Mesendoderm (in vitro differentiated cells): ENCODE measurements at places on chromosomes 4 and X.

DNA sequence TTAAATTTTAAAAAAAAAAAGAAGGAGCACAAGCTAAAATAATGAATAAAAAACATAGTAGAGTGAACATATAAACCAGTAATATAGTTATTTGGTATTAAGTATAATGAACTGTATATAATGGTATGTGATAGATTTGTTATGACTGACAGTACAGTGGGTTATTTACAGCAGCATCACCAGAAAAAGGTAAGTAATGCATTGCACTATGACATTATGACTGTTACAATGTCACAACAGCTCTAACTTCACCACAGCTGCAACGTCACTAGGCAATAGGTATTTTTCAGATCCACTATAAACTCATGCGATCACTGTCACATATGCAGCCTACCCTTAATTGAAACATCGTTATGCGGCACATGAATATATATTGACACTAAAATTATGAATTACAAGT is 72.5 kb downstream of the COX7B2 start:
- no peak for DNase-seq

GRCh38 chrX:11241720-11242119 is 51.5 kb upstream of the AMELX start:
- no peak for DNase-seq

DNA sequence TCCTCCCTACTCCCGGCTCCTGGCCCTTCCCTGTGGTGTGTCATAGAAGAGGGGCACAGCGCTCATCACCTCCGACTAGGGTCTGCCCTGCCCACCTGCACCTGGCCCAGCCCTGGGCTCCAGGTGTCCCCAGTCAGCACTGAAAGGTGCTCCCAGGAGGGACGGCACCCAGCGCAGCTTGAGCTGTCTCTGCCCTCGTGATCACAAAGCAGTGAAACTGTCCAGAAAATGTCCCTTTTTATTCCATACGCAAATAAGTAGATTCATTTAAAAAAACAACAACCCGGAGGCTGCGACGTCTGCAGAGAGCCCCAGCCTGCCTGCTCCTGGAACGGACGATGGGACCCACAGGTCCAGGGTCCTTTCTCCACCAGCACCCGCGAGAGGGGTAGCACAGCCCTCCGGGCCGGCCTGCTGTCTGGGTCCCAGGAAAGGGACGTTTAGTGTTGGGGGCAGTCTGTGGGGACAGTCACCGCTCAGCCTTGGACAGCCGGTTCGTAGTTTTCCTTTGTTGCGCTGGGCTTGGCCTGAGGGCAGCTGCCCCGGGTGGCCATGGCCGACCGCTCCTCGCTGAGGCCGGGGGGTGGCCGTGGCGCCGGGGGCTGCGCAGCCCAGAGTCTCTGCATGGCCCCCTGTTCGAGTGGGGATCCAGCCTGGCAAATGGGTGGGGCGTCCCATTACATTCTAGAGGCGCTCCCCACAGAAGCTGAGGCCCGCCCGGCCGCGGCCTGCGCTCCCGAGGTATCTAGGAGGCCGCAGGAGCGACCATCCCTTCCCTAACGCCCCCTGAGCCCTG is 4.6 kb downstream of the HMX1 start:
- DNase-seq = no peak

- no peak for DNase-seq
Observed at GRCh38 chr4:8709729-8710360, 117.3 kb downstream of the CPZ start.

DNA sequence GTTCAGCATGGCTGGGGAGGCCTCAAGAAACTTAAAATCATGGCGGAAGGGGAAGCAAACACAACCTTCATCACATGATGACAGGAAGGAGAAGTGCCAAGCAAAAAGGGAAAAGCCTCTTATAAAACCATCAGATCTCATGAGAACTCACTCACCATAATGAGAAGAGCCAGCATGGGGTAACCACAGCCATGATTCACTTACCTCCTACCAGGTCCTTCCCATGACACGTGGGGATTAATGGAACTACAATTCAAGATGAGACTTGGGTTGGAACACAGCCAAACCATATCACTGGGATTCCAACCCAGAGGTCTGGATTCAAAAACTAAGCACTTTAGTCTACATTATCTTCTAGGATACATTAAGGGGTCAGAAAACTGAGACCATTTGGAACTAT is 609.6 kb upstream of the SPANXN1 start:
- DNase-seq = no peak

- peak; percentile 72 for DNase-seq
Observed at GRCh38 chr4:118351851-118352827, 664 bp downstream of the PRSS12 start.

GRCh38 chr4:180314972-180315371 is 1928.2 kb upstream of the TENM3 start:
- no peak for DNase-seq

- DNase-seq = no peak
Observed at GRCh38 chrX:11530621-11531020, 135.1 kb downstream of the ARHGAP6 start.

GRCh38 chr4:56684320-56685050 is 3.4 kb upstream of the HOPX start:
- no peak for DNase-seq

DNA sequence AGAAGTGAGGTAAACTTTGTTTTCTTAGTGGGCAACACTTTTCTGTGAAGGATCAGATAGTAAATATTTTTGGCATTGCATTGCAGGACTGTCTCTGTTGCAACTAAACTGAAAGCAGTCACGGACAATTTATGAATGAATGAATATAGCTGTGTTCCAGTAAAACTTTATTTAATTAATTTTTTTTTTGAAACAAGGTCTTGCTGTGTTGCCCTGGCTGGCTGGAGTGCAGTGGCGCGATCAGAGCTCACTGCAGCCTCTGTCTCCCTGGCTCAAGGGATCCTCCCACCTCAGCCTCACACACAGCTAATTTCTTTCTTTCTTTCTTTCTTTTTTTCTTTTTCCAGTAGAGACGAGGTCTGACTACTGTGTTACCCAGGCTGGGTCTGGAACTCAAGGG is 15.8 kb downstream of the RBM10 start:
- no peak for DNase-seq

DNA sequence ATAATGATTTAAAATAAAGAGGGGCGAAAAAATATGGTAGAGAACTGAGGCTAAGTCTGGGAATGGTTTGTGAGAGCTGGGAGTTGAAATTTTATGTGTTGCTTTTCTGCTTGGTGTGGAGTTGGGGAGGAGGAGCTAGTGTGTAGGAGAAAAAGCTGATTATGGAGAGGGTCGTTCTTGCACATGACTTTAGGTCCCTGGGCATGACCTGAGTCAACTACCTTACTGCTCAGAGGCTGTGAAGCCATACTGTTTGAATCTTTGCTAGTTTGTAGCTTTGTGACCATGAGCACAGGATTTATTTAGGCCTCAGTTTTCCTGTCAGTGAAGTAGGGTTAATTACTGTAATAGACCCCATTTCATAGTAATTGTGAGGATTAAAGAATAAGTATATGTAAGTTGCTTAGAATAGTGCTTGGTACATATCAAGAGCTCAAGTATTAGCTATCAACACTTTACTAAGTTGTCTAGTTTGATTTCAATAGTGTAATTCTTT is 78.6 kb downstream of the KDM6A start:
- DNase-seq = no peak

DNA sequence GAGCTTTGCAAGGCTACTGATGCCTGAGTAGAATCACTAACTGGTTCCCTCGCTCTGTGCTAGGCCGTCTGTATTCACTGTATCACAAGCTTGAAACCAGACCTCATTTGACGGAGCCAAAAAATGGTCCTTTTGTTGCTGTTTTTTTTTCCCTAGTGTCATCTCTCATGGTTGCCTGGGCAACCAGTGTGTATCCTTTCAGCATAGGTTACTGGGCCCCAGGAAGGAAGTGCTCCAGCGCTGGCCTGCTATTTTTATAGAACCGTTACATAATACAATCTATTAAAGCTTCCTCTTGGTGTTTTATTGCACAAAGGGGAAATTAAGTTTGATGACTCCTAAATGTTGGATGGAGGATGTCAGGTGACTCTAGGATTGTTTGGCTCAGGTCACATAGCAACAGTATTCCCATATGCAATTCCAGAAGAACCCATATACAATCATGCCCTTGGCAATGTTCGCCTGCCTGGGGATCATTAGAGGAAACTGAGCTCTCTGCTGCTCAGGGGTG is 220.4 kb downstream of the SPRY1 start:
- DNase-seq = peak; percentile 74

- no peak for DNase-seq
Observed at GRCh38 chr4:89549907-89550306, 242.3 kb upstream of the GPRIN3 start.

DNA sequence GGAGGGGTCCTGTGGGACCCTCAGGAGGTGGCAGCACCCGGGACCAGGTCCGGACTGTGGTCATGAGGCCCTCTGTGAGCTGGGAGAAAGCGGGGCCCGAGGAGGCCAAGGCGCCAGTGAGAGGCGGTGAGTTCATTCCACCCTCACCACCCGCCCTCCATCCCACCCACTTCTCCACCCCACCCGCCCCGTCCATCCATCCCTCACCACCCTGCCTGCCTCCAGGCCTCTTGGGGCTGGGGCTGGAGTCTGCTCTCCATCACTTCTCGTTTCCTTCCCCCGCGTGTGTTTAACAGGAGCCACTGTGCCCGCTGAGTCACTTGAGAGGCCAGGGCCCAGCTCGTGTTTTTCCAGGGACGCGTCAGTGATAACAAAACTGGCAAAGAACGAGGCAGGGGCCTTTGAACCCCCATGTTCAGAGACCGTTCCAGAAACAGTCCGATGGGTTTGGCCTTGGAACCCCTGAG is 6.2 kb downstream of the SH3TC1 start:
- DNase-seq = no peak

GRCh38 chr4:177077095-177077971 is 232.3 kb upstream of the NEIL3 start:
- no peak for DNase-seq

- DNase-seq = peak; percentile 0
Observed at GRCh38 chrX:15301924-15302323, 13.5 kb downstream of the ASB11 start.

GRCh38 chr4:124118061-124118460 is 594.5 kb downstream of the ANKRD50 start:
- DNase-seq = no peak

- peak; percentile 99 for DNase-seq
Observed at GRCh38 chr4:76696109-76696508, 201.8 kb downstream of the SOWAHB start.

DNA sequence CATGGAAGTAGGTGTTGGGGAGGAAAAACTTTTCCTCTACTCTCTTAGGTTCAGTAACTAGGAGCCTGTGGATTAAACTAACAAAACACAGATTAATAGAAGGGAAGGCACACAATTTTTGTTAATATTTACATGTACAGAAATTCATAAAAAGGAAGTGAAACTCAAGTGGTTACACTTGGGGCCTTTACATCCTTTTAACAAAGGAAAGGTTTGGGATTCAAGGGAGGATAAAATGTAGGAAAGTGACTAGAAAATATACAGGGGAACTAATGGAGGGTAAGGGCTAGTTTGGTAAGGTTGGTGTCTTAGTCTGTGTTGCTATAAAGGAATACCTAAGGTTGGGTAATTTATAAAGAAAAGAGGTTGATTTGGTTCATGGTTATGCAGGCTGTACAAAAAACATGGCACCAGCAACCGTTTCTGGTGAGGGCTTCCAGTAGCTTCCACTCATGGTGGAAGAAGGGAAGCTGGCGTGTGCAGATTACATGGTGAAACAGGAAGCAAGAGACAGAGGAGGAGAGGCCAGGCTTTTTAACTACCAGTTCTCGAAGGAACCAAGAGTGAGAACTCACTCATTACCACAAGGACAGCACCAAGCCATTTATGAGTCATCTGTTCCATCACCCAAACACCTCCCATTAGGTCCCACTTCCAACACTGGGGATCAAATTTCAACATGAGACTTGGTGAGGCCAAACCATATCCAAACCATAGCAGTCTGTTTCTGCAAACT is 124.4 kb downstream of the CHRDL1 start:
- DNase-seq = peak; percentile 16

DNA sequence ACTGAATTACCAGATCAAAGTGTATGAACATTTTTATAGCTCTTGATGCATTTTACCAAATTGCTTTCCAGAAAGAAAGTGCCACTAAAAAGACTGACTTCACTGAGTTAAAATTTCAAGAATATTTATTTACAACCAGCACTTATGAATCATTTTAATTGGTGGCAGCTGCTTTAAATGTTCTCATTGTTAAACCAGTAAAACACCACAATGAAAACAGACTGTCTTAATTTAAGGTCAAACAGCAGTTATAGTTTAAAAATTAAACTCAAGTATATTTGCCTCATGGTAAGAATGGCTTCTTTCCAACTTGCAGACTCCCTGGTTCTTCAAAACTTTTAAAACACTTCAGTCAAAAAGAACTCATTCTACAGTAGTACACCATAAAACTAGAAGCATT is 36.9 kb downstream of the AMMECR1 start:
- DNase-seq = no peak

DNA sequence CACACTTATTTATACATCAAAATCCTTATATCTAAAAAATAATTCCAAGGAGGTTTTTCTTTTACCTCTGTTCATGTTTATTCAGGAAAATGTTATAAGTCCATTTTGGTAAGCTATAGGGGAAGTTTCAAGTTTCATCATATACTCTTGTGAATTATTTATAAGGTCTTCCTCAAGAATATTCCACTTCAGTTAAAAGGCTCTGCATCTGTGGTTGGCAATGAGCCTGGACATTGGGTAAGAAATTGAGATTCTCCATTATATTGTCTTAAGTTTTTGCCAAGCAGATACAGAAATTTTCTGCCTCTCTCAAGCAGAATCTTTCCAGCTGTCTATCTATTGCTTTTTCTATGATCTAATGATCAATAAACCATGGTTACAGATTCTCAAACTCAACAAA is 641.9 kb downstream of the NLGN4X start:
- no peak for DNase-seq
